Sigmoid colon (tissue), 7 donors: ENCODE measurements at places on chromosomes 7 and 10. TPM values are rescaled to one million over a fixed set of nuclear protein-coding genes. Genes with fewer than 3 reads are reported as not detected.

The CPA4 gene
- total RNA-seq: not detected

GRCh38 chr7:44530990-44531389, 10.1 kb downstream of the NPC1L1 start:
- H3K27ac ChIP-seq: no peak overlapping the region
- no peak overlapping the region for H3K4me3 ChIP-seq
- H3K36me3 ChIP-seq: no peaks in the 10 kb centered on the region

DNA sequence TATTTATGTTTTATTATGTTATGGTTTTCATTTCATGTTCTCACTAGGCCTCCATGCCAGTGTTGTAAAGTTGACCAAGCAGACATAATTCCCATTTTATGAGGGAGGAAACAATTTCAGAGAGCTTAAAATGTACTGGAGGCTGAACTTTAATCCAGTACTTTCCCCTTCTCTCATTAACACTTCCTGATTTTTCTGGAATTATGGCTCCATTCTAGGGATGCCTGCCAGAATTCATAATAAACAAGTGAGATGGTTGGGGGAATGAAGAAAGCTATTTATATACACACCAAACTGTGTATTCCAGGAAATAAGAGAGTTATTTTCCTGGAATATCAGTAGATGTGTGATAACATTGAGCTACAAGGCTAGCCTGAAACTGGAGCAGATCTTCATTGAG, 6.9 kb downstream of the TMEM236 start:
- no peak for DNase-seq
- H3K4me1 ChIP-seq: peaks cover 18% of the 10 kb centered on the region
- no peak overlapping the region for H3K27ac ChIP-seq
- H3K27me3 ChIP-seq: no peaks in the 10 kb centered on the region
- H3K4me3 ChIP-seq: no peak overlapping the region

- no peaks in the 10 kb centered on the region for H3K27me3 ChIP-seq
- H3K27ac ChIP-seq: no peak overlapping the region
- no peak for DNase-seq
- H3K4me3 ChIP-seq: no peak overlapping the region
These were observed 18.6 kb upstream of the ADRB1 start for GRCh38 chr10:114024876-114025610.

The CFAP69 gene
- total RNA-seq: 5.4 TPM

DNA sequence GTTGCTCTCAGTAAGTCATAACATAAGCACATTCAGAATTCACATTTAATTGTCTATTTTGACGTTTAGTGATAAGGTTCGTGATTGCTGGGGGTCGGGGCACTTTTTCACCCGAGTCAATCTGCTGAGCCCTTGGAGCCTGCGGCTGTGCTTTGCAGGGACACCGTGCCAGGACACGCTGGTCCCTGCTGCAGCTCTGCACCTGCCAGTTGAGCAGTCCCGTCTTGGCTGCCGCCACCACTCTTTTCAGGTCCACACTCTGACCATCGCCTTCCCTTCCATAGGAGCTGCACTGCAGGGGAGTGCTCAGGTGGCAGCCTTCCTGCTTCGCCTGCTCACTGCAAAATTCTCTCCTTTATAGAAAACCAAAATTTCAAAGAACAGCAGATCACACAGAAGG, 36.4 kb downstream of the CUL1 start:
- no peak for DNase-seq
- H3K4me3 ChIP-seq: no peak overlapping the region
- H3K27me3 ChIP-seq: no peaks in the 10 kb centered on the region
- peaks cover 21% of the 10 kb centered on the region for H3K4me1 ChIP-seq
- H3K36me3 ChIP-seq: peaks cover 59% of the 10 kb centered on the region

DNA sequence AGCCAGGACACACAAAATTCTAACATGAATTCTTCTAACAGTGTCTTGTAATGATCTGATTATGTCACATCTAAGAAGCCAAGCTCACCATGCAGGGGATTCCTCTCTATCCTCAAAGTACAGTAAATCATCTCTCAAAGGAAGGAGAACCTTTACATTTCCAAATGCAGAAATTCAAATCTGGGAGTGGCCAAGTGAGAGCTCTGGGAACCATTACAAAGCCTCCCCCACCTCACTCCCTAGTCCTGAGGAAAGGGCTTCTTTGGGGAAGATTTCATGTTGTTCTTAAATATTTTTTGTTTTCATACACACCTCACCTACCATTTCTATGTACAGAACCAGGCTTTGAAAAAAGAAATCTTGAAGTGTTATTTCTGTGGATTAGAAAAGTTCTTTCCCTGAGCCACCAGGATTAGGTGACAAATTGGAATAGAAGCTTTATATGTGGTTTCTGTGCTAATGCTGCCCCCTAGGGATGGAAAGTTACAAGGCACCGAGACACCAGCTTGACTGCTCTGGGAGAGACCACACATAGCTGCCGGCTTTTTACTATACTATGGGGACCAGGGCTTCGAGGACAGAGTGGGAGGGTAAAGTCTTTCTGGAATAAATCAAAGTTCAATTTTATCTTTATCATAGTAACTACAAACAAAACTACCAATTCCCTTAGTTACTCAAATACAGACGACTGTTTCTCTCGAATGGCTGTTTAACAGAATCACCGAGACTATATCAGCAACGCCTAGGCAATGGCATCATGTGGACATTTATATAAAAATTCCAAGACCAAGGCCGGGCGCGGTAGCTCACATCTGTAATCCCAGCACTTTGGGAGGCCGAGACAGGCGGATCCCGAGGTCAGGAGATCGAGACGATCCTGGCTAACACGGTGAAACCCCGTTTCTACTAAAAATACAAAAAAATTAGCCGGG, 116.1 kb downstream of the RNF216 start:
- H3K4me3 ChIP-seq: no peak overlapping the region
- peak; percentile 87 for DNase-seq
- peaks cover 28% of the 10 kb centered on the region for H3K4me1 ChIP-seq
- peaks cover 11% of the 10 kb centered on the region for H3K36me3 ChIP-seq

DNA sequence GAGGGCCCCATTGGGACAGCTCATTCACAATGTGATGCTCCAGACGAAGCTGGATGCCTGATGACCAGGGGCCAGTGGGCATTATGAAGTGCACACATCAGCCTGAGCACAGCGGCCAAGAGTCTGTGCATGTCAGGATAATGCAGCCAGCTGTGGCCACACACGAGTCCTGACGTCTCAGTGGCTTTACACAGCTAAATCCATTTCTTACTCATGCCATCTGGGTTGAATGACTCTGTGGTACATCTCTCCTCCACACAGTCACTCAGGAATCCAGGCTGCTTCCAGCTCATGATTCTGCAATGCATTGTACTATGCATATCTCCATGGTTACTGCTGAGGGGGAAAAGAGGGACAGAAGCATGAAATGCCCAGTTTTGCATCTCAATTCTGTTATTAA, 123.6 kb downstream of the PRLHR start:
- H3K4me3 ChIP-seq: no peak overlapping the region
- no peaks in the 10 kb centered on the region for H3K27me3 ChIP-seq
- no peaks in the 10 kb centered on the region for H3K36me3 ChIP-seq

The SPAG6 gene
- not detected for total RNA-seq
